ENCODE measurements at places on chromosomes 11 and 22.

DNA sequence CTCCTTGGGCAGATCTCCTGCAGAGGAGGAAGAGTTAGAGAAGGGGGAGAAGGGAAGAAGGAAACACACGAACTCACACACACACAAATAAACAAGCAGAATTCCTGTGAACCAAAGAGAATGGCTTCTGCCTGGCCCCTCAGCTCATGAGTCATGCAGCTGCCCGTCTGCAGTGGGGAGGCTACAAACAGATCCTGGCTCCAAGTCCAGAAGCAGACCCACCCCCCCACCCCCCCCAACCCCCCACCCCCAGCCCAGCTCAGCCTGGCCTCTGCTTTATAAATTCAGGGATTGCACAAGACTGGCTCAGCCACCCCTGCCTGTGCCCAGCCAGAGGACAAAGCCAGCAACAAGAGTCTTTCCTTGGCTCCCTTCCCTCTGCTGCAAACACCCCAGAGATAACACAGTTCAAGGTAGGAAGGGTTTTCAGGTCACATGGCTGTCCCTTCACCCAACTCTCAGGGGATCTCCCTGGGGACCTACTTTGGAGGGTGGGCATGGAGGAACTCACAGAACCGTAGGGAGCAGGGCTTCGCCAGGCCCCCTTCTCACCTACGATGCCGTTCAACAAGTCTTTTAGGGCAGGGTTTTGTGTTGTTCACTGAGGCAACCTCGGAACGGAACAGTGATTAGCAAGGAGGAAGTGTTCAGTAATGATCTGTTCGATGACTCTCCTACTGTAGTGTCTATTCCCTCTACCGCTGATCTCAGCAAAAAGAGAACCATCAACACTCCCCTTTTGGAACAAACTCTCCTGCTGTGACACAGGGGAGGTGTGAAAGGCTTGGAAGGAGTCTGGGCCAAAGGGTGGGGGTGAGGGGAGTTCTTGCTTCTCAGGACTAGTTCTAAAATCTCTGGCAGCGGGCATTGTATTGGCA, 35.5 kb downstream of the RPL27A start:
- DNase-seq = no peak

- DNase-seq = no peak
Observed at GRCh38 chr11:44780940-44781631, 54.3 kb downstream of the TSPAN18 start.

DNA sequence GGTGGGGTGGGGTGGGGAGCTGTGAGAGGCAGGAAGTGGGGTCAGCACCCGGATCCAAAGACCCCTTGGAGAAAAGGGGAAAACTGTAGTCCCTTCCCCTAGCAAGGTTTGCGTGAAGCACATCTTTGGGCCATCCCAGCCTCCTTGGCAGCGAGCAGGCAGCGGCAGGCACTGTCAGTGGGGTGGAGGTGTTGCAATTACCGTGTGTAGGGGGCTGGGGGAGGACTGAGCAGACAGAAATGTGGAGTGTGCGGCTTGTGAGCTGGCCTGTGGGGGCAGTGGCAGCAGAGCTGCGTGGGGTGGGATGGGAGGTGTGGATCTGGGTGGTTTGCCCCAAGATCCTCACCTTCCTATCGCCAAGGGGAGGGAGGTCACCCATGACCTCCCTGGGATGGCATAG, 16.4 kb downstream of the DAGLA start:
- DNase-seq = no peak

GRCh38 chr11:113778111-113778910, 1.3 kb upstream of the CLDN25 start:
- no peak for DNase-seq

DNA sequence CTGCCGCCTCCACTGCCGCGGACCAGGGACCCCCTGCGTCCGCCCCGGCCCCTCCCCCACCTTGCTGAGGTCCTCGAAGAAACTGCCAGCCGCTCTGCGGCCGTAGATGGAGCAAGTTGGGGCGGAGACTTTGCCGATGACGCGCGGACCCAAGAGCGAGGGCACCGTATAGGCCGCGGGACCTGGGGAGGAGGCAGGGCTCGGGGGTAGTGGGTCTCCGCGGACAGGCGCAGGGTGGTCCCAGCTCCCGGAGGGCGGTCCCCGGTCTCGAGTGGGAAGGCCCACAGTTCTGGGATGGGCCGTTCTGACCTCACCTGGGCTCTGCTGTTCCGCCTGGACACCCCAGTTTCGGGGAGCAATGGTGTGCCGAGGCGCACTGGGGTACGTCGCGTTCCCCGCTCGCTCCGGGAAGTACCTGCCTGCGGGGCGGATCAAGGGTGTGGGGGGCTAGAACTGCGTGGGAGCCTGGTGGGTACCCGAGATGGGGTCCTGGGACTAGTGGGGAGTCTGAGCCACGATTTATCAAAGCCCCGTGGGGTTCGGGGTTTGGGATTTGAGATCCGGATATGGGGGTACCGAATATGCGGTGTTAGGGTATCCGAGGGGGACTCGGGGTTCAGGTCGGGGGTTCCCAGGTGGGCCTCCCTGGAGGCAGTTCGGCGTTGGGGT, 1.2 kb upstream of the TYMP start:
- DNase-seq = peak; percentile 85
